ENCODE measurements at places on chromosomes 13 and 19. TPM values are rescaled to one million over a fixed set of nuclear protein-coding genes. Genes with fewer than 3 reads are reported as not detected.
A peak's percentile ranks its signal among the peaks of the same experiment; 100 is the strongest.

- DNase-seq: no peak
Observed at GRCh38 chr13:54999399-54999907, 1970.8 kb downstream of the OLFM4 start.

DNA sequence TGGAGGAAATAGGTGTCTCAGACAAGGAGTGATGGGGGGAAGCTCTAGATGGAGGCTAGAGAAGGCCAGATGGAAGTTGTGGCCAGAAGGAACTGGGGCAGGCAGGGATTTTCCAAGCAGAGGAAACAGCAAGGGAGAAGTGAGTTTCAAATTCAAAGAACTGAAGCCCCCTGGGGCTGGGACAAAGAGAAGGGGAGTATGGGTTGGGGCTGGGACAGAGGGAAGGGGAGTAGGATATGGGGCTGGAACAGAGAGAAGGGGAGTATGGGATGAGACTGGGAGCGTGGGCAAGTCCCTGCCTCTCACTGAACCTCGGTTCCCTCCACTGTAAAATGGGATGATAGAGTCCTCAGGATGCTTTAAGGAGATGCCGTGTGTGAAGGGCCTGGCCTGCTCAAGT, 1.9 kb upstream of the GTF2F1 start:
- no peak for DNase-seq

- DNase-seq: peak; percentile 83
Observed at GRCh38 chr19:49512970-49513745, 697 bp downstream of the FCGRT start.

- peak; percentile 66 for DNase-seq
Observed at GRCh38 chr19:41641879-41642485, 15.1 kb upstream of the CEACAM4 start.

- peak; percentile 60 for DNase-seq
Observed at GRCh38 chr19:18346091-18346490, 5.7 kb downstream of the PGPEP1 start.

GRCh38 chr13:43271152-43271551, 247.8 kb downstream of the DNAJC15 start:
- no peak for DNase-seq

DNA sequence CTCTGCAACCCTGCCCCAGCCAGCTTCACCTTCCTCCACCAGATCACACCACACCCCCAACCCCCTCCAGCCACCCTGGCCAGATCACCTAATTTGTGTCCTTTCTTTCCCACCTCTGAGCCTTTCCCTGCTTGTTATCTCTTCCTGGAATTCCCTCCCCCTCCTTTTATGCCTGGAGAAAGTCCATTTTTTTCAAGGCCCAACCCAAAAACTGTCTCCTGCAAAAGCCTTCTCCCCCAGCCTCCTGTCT, 5.3 kb upstream of the TLE2 start:
- DNase-seq: no peak

DNA sequence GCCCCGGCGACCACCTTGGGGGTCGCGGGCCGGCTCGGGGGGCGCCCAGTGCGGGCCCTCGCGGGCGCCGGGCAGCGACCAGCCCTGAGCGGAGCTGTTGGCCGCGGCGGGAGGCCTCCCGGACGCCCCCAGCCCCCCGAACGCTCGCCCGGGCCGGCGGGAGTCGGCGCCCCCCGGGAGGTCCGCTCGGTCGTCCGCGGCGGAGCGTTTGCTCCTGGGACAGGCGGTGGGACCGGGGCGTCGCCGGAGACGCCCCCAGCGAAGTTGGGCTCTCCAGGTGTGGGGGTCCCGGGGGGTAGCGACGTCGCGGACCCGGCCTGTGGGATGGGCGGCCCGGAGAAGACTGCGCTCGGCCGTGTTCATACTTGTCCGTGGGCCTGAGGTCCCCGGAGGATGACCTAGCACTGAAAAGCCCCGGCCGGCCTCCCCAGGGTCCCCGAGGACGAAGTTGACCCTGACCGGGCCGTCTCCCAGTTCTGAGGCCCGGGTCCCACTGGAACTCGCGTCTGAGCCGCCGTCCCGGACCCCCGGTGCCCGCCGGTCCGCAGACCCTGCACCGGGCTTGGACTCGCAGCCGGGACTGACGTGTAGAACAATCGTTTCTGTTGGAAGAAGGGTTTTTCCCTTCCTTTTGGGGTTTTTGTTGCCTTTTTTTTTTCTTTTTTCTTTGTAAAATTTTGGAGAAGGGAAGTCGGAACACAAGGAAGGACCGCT, 729 bp downstream of the STK11 start:
- no peak for DNase-seq

DNA sequence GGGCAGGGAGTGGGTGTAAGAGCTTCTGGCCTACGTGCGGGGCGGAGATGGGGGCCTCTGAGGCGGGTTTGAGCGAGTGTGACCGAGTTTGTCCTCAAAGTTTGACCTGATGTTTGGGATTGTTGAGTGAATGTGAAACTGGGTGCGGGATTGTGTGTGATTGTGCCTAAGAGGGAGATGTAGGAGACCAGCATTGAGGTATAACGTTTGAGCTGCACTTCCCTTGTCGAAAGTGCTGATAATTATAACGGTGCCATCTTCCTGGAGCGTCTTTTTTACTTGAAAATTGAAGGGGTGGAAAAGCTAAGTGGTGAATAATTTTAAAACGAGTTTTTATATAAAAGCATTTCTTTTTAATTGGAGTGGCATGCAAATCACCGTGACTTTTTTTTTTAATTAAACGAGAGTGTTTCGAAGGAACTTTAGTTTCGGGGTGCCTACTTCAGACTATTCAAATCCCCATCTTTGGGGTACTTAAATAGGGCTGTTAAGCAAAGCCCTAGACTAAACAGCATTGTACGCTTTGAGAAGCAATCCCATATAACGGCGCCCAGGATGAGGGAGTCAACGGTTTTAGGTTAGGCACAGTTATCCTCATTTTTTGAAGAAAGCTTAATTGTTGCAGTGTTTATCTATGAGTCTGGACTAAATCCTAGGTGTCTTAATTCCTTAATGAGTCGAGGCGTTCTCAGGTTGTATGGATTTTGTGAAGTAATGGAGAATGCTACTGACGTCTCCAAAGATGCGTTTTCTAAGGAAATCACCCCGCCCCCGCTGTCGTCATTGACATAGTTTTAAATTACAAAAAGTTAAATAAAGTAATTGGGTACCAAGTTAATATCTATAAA, 594 bp downstream of the ZNF146 start:
- no peak for DNase-seq

GRCh38 chr13:44294876-44295275, 78.7 kb upstream of the SERP2 start:
- no peak for DNase-seq

DNA sequence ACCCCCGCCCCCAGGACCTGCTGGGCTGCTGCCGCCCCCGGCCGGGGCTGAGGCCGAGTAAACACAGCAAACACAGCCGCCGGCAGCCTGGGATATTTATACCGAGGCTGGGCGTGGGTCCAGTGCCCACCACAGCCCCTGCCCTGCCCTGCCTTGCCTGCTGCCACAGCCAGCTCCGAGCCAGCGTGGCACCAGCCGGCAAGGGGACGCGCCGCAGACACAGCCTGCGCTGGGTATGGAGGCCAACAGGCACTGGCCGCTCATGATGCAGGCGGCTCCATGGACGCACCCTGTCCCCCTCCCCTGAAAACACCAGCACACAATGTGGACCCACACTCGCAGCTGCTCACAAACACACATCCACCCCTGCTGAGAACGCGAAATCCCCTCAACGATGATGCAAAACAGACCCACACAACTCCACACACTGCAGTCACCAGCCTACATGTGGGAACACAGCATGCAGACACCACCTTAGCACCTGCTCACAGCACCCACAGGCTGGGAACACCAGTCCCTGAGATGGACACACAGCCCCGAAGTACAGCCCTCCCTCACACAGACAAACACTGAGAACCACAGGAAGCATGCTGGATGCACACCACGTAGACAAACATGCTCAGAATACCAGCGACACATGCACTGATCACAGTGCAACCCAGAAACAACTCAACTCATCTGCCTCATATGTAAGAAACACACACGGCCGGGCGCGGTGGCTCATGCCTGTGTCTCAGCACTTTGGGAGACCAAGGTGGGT, 16.2 kb downstream of the CCDC97 start:
- no peak for DNase-seq

- no peak for DNase-seq
Observed at GRCh38 chr13:22198641-22199217, 527.9 kb downstream of the FGF9 start.

- DNase-seq: no peak
Observed at GRCh38 chr13:51811046-51811445, 7.1 kb upstream of the DHRS12 start.

- no peak for DNase-seq
Observed at GRCh38 chr13:101190337-101190736, 226.0 kb downstream of the NALCN start.

- DNase-seq: peak; percentile 19
Observed at GRCh38 chr19:50518091-50519005, 4.6 kb upstream of the ASPDH start.

GRCh38 chr13:69565334-69565733, 542.3 kb upstream of the ATXN8OS start:
- DNase-seq: no peak

DNA sequence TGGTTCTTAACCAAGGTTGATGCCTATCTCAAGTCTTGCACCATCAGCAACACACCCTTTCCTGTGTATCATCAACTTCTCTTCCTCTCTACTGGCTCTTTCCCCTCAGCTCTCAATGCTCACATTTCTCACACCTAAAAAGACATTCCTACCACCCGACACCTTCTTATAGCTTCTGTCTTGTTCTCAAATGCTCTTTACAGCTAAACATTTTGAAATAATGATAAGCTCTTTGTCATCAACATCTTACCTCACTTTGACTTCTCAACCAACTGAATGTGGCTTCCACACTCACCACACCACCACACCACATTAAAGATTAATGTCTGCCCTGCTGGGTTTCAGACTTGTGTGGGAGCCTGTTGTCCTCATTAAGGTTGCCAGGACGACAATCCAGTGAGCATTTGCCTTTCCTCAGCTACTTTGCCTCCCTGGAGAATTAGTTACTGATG, 67.8 kb downstream of the RXFP2 start:
- DNase-seq: no peak

GRCh38 chr13:34161931-34162543, 344.1 kb downstream of the RFC3 start:
- DNase-seq: no peak

GRCh38 chr13:72805676-72806346, 23.9 kb downstream of the PIBF1 start:
- DNase-seq: no peak

- no peak for DNase-seq
Observed at GRCh38 chr19:38389957-38390924, 1.7 kb downstream of the SPRED3 start.

GRCh38 chr19:42132851-42133528, 744 bp upstream of the POU2F2 start:
- peak; percentile 84 for DNase-seq

GRCh38 chr19:5545984-5546383, 21.8 kb downstream of the TINCR start:
- DNase-seq: no peak

DNA sequence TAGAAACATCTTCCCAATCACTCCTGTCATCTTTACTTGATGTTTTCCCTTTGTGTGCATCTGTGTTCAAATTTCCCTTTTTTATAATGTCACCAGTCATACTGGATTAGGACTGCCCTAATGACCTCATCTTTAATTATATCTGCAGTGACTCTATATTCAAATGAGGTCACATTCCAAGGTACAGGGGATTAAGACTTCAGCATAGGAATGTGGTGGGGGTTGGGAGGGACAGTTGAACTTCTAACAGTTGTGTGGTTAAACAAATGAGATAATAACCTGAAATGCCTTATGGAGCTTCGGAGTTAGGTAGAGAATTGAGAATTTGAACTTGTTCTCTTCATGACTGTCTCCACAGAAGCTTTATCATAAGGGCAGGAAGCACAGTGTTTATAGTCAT, 23.0 kb downstream of the PAN3 start:
- DNase-seq: no peak

DNA sequence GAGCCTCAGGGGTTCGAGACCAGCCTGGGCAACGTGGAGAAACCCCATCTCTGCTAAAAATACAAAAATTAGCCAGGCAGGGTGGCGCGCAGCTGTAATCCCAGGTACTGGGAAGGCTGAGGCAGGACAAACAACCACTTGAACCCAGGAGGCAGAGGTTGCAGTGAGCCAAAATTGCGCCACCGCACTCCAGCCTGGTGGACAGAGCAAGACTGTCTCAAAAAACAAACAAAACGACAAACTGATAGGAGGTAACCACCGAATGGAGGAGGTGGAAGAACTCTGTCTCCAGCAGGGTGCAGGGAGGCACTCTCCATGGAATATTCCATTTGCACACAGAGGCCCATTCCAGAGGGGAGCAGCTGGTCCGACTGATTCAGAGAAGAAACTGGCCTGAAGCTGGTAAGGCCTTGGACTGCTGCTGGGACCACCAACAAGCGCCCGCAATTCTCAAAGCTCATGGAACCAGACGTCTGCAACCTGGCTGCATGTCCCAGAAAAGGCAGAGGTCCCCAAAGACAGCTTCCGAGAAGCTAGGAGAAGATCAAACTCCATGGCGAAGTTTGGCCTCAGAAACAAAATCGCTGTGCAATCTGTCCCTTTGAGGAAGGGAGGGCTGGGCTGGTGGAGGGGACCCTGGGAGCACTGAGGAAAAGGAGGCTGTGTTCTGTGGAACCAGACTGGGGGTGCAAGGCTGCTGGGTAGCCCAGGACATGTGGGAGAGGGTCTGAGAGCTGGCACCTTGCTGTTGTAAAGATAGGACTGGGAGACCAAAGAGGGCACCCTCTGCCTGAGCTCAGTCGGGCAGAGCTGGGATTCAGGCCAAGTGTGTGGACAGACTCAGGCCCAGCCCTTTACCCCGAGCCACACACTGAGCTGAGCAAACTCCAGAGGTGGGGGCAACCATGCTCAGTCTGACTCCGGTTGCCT, 35.2 kb downstream of the SLC25A42 start:
- DNase-seq: no peak

DNA sequence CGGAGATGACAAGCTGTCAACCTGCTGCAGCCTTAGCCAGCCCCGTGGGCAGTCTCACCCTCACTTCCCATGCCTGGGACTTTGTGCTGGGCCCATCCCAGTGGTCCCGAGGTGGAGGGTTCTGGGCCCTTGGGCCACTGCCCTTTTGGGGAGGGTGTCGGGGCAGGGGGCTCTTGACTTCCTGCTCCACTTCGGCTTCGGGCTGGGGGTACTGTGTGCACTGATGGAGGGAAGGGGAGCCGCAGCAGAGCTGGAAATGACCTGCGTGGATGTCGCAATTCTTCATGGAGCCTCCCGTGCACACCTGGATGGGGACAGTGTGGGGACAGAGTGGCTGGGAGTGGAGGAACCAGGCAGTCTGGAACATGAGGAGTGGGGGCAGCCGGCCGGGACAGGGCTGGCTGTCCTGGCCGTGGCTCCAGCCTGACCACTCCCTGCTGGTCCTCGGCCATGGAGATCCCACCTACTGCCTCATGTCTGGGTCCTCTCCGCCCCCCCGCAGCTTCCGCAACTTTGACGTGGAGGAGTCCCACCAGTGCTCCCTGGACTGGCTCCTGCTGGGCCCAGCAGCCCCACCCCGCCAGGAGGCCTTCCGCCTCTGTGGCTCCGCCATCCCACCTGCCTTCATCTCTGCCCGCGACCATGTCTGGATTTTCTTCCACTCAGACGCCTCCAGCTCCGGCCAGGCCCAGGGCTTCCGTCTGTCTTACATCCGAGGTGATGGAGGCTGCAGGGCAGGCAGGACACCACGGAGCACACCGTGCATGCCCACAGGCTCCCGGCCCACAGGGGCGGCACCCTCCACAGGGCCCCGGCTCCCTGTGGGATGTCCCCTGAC, 10.2 kb downstream of the LRP3 start:
- DNase-seq: peak; percentile 40

Gene UBE2L5
- total RNA-seq: not detected

Gene NLRP7
- total RNA-seq: 0.12 TPM

Gene JSRP1
- total RNA-seq: 0.38 TPM

Gene ATP8B3
- total RNA-seq: 1.2 TPM

Gene TNFRSF19
- 3.8 TPM for total RNA-seq

Gene SCN1B
- total RNA-seq: 8.8 TPM

Gene EXOC3L2
- 1.2 TPM for total RNA-seq

Measured in mucosa of descending colon (tissue), 3 donors.